ENCODE measurements at places on chromosomes 3 and 15.

- DNase-seq = no peak
Measured at GRCh38 chr3:62859203-62859791, 15.9 kb downstream of the CADPS start.

DNA sequence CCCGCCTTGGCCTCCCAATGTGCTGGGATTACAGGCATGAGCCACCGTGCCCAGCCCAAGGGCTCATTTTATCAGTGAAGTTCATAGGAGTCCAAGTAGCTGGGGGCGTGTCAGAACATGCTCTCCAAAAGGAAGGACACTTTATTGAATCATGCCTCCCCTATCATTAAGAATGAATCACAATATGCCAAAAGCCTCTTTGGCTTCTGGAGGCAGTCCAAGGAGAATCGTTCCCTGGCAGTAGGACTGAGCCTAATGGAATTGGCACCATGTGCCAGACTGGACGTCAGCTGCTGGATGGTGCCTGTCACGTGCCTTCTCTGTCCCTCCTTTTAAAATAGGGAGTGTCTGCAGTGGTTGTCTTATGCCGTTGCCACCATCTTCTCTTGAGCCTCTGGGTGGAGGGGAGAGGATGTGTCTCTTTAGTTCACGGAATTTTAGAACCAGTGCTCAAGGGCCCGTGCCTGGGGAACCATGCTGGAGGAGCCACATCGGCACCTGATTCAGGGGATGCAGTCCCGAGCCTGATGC, 234.7 kb upstream of the LYSMD4 start:
- DNase-seq = no peak

- no peak for DNase-seq
Measured at GRCh38 chr3:89038869-89039268, 68.6 kb upstream of the EPHA3 start.

DNA sequence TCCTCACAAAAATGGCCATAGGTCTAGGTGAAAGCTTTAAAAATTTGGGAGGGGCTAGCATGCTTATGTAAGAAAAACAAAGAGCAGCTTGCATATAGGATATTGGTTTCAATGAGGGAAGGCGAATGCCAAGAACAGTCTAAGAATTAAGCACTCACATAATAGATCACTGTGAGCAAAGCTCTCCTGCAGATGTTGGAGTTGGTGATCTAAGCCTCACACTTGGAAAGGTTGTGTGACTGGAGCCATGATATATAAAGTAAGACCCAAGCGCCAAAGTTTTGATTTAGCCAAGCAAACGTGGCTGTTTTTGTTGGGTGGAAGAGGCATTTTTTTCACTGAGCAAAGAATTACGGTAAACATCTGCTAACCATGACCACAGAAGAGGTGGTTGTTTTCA, 237.5 kb downstream of the FOXP1 start:
- DNase-seq = no peak

DNA sequence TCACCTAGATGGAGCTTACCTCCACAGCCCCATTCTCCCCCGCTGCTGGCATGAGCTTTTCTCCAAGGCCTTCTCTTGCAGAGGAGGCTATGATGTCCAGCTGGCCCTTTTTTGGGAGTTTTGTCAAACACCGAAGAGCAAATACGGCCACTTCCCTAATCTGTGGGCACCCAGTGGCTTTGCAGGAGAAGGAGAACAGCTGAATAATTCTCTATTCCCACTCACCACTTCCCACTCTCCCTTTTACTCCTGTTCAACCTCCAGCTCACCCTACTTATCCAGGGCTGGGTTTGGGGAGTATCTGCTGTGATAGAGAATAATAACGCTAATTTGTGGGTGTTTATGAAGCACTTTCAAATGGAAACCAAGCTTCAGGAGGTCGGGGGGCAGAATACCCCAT, 93.0 kb downstream of the AAGAB start:
- DNase-seq = no peak

DNA sequence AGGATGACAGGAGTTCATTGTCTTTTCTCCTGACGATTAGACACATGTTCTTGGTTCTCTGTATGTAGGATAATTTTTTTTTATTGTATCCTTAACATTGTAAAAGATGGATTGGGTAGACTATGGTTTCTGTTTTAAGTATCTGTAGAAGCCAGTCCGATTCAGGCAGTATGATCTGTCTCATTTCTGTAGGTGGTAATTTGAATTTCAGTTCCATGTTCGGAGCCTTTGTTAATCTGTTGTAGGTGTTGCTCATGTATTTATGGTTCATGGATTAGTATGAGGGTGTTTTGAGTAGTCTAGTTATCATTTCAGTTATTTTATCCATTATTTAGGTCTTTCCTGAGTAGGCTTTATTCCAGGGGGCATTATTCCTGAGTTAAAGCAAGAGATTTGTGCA, 32.4 kb upstream of the MME start:
- no peak for DNase-seq

GRCh38 chr3:39641274-39641673, 168.1 kb upstream of the MYRIP start:
- DNase-seq = no peak

DNA sequence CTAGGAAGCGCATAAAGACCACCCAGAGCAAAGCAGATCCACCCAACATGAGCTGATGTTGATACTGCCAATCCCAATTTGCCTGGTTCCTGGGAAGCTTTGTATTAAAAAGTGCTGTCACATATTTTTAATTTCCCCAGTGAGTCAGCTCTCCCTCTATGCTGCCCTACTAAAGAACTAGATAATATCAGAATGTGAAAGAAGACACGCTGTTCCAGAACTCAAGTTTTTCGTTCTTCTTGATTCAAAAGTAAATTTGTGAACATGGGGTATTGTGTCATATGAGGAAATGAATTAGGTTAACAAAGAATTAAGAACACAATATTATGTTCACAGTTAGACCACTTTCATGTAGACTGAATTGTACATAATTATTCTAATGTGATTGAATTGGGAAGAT, 734.2 kb upstream of the ALCAM start:
- DNase-seq = no peak

DNA sequence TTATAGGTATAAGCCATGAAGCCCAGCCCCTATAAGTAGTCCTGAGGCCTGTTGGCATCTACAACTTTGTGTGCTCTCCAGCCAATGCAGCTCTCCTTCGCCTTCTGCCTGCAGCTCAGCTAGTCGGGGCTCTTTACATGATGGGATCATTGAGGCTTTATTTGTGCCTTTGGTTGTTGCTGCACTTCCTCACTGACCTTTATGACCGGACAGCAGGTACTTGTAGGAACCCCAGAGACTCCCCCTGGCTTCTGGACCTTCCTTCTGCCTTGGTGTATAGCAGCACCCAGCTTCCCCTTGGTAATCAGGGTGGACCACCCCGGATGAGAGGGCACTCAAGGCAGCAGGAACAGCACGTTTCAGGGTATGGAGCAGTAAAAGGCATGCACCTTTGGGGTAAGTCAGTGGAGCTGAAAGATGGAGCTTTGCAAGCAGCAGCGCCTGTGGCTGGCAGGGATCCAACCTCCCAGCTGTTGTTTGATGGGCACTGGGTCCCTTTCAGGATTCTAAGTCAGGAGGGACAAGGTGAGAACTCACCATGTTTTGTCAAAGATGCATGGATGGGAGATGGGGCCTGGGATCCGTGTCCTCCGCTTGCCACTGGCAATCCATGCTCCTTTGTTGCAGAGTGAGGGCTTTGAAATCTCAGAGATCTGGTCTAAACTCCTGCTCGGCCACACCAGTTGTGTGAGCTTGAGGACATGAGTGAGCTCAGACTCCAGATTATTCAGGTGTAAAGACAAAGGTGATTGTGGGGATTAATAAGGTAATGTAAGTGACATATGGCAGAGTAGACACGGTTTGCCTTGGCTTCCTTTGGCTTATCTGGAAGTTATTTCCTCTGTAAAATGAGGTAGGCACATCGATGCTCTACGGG, 65.1 kb upstream of the KLF13 start:
- no peak for DNase-seq

DNA sequence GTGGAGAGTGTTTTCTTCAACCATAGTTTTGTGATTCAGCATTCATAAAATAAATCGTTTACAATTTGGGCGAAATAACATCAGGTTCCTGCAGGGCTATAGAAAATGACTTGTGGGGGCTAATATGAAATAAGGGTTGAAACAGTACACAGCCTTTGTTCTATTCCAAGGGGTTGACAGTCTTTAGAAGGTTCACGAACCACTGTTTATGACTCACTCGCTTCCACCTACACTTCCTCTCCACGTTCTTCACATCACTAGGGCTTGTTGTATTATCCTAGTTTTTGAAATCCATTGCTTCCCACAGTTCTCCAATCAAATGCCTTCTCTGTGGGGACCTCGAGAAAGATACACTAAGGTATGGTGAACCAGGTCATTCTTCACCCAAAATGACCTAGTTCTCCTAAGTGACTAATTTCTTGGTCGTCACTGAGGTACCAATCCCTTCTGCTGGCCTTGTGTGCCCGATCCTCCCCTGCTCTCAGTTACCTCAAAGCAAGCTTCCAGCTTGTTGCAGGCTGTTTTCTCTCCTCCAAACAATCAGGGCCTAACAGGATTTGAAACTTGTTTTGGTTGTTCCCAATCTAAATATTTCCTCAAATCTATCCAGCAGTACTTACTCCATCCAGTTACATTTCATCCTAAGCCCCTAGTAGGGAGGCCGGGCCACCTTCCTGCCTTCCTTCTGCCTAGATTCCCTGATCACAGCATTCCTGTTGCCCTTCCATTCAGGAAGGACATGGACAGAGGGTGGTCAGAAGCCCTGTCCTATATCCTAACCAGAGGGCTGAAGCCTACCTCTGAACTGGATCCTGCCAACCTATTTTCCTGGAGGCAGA, 23.1 kb upstream of the TBL1XR1 start:
- DNase-seq = no peak

DNA sequence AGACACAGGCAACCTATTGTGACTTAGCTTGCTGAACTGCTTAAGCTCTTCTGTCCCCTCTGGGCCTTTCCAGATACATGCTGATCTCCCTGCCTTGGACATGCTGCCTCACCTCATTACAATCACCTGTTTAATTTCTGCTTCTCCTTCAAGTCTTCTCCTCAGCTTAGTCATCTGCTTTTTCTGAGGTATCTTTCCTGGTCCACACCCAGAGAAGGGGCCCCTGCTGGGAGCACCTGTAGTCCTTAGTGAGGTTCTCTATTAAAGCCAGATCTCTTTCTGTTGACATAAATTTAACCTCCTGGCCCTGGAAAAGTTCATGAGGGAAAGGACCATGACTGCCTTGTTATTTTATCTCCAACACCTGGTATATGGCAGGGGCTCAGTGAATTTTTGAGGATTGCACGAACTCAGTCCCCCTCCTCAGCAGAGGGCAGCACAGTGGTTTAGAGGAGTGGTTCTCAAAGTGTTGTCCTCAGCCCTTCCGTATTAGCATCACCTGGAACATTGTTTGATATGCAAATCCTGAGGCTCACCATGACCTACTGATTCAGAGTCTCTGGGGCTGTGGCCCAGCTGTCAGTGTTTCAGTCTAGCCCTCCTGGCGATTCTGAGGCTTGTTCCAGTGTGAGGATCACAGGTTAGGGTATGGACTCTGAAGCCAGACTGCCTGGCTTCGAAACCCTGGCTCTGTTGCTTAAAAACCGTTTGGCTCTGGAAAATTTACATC, 12.7 kb downstream of the COL6A6 start:
- DNase-seq = no peak

- no peak for DNase-seq
Measured at GRCh38 chr3:32125012-32125411, 18.6 kb downstream of the GPD1L start.

DNA sequence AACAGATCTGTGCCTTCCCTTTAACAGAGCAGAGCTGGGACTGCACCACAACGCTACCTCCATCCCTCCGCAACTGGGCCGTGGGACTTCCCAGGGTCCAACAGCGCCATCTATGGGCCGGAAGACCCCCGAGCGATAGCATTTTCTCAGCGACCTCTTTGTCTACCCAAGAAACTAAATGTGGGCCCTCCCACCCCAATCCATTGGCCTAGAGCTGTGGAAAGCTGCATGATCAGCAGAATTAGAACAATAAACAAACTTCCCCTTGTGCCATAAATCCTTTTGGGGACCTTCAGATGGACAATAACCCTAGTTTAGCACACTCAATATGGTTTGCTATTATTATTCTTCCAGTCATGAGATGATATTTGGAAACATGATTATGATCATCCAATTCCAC, 74.8 kb upstream of the NTRK3 start:
- no peak for DNase-seq

GRCh38 chr3:195312714-195313113, 41.8 kb upstream of the XXYLT1 start:
- no peak for DNase-seq

GRCh38 chr3:115855911-115856310, 232.6 kb downstream of the GAP43 start:
- DNase-seq = no peak

- DNase-seq = no peak
Measured at GRCh38 chr15:68615301-68615700, 36.5 kb downstream of the CORO2B start.

DNA sequence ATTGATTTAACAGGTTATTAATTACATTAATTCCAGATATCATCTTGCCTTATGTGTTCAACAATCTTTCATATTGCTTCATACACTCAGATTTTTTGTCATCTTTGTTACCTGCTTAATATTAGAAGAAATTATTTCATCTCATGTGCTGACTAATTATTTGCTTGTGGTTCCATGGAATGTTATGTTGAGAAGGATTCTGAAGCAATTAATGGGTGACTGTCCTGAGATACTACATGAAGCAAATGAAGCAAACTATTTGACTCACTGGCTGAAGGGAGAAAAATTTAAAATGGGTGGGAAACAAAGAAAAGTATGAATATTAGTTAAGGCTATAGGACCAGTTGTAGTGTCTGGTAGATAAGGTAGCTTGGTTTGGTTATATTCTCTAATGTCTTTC, 443.8 kb upstream of the EPHA6 start:
- no peak for DNase-seq

- DNase-seq = no peak
Measured at GRCh38 chr3:119632829-119633228, 27.6 kb downstream of the POPDC2 start.

DNA sequence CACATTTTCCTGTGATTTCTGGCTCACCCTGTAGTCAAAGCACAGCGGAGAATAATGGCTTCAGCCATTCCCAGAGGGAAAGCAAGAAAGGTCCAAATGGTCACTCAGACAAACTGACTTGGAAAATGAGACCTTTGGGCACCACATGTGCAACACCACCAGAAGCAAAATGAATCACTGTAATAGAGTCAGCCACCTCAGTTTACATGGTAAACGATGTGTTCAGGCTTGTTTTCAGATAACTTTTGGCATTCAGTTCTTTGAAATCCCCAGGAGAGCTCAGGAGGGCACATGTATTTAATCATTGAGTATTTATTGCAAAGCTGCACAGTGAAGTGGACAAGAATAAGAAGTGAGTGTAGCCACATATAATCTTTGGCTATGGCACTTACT, 38.4 kb upstream of the ALCAM start:
- DNase-seq = no peak

DNA sequence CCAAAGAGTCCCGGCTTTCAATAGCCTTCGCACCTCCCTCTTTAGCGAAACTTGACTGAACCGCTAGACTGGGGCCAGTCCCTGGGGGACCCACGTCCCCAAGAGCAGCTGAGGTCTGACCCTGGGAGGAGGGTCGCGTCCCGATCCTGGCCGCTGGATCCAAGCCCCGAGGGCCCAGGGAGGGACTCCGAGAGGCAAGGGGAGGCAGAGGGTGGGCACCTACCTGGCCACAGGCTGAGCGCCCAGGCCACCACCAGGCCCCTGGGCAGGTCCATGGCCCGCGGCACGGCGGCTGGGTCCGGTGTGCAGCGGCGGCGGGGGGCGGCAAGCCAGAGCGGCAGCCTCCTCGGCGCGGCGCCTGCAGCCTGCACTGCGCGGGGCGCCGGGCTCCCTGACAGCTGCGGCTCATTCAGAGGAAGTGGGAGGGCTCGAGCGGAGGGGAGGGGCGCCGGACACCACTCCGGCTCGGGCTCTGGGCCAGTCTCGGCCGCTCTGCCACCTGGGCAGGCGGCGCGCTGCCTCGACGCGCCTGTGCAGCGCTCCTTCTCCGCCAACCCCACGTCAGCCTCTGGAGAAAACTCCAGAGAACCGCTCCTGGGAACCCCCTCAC, at the start of gene ITGA11:
Gene ITGA11, minus strand, starts transcription at position 372 of the 610 bp plus-strand sequence. Its CDS starts 97 bp downstream, at position 275.
- no peak for DNase-seq

All from T-helper 2 cell (primary cell).